ENCODE measurements at places on chromosomes 3 and 15.

GRCh38 chr3:29281344-29282241, 722 bp downstream of the RBMS3 start:
- DNase-seq = no peak

GRCh38 chr3:175526191-175526590, 667.1 kb downstream of the NAALADL2 start:
- no peak for DNase-seq

GRCh38 chr3:99873269-99874102, 55.8 kb downstream of the CMSS1 start:
- DNase-seq = no peak

DNA sequence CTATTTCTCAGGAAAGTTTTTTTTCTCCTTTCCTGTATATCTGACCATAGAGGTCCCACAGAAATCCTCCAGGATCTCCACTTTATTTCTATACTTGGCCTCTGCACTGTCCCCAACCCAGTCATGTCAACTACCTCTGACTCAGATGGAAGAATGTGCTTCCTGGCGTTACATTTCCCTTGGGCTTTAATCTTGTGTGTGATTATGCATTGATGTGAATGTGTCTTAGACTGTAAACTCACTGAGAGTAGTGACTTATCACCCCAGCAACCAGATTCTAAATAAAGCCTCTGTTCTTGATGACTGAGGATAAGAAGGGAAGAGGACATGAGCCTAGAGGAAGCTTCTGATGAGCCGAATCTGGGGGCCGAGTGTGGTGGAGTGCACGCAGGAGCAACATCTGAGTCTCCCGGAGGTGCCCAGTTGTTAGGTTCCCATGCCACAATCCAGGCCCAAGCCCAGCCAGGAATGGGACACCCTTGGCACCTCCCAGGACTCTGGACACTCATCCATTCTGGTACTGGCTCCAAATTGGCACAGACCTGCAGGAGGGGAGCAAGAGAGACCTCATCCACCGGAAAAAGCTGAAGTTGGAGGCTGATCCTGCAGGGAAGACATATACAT, 32.1 kb upstream of the HEG1 start:
- peak; percentile 24 for DNase-seq

GRCh38 chr3:151765685-151766084, 32.0 kb downstream of the AADACL2 start:
- DNase-seq = peak; percentile 18

GRCh38 chr3:51932471-51933370, 9.0 kb downstream of the RRP9 start:
- DNase-seq = no peak

GRCh38 chr3:169237201-169237600, 426.3 kb downstream of the MECOM start:
- DNase-seq = no peak

DNA sequence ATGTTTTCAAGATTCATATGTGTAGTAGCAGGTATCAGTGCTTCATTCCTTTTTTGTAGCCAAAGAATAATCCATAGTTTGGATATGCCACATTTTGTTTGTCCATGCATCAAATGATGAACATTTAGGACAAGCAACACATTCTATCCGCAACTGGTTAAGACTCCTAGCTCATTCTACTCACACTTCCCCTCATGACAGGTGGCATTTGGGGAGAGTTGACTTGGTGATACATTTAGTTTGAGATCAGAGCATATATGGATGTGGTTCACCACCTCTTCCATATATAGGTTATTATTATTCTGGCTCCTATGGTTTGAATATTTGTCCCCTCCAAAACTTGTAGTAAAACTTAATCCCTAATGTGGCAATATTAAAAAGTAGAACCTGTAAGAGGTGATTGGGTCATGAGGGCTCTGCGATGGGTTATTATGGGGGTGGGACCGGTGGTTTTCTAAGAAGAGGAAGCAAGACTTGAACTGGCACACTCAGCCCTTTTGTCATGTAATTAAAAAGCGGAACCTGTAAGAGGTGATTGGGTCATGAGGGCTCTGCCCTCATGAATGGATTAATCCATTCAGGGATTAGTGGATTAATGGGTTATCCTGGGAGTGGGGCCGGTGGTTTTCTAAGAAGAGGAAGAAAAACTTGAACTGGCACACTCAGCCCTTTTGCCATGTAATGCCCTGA, 75.3 kb upstream of the HRH1 start:
- DNase-seq = no peak

GRCh38 chr15:92883163-92883875, 16.8 kb upstream of the CHD2 start:
- DNase-seq = no peak

DNA sequence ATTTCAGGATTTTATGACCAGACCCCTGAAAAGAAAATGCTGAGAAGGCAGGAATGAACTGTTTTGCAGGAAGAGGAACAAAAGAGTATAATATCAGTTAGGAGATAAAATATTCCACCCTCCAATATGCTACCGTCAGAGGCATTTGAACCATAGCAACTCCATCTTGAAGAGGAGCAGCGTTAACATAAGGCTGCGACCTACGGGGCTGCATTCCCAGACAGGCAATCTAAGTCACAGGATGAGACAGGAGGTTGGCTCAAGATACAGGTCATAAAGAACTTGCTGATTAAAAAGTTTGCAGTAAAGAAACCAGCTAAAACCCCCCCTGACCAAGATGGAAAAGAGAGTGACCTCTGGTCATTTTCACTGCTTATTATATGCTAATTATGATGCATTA, 22.9 kb downstream of the CCDC39 start:
- no peak for DNase-seq

GRCh38 chr3:56373386-56373785, 94.9 kb downstream of the ERC2 start:
- DNase-seq = no peak

DNA sequence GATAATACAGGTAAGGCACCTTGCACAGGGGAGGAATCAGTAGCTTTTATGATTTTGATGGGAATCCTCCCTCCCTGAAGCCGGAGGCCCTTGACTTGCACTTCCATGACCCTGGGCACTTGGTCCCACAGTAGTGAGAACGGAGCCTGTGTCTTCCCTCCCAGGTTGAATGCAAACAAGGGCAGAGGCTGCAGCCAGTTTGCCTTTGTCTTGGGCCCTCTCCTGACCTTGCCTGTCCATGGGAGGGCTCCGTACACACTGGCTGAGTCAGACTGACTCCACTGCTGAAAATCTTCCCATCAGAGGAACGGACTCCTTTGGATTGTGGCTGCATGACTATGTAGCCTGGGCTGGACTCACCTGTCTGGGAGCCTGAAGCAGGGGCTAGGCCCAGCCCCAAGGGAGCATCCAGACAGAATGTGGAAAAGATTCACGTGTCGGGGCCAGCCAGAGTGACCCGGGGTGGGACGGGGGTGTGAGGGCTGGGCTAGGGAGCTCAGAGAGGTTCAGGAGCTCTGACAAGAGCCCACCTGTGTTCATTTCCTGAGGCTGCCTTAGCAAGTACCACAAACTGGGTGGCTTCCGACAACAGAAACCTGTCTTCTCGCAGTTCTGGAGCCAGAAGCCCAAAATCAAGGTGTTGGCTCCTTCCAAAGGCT, 9.5 kb downstream of the TBC1D21 start:
- no peak for DNase-seq

Data from RKO (cell line).